ENCODE measurements at places on chromosomes 6 and 20.

DNA sequence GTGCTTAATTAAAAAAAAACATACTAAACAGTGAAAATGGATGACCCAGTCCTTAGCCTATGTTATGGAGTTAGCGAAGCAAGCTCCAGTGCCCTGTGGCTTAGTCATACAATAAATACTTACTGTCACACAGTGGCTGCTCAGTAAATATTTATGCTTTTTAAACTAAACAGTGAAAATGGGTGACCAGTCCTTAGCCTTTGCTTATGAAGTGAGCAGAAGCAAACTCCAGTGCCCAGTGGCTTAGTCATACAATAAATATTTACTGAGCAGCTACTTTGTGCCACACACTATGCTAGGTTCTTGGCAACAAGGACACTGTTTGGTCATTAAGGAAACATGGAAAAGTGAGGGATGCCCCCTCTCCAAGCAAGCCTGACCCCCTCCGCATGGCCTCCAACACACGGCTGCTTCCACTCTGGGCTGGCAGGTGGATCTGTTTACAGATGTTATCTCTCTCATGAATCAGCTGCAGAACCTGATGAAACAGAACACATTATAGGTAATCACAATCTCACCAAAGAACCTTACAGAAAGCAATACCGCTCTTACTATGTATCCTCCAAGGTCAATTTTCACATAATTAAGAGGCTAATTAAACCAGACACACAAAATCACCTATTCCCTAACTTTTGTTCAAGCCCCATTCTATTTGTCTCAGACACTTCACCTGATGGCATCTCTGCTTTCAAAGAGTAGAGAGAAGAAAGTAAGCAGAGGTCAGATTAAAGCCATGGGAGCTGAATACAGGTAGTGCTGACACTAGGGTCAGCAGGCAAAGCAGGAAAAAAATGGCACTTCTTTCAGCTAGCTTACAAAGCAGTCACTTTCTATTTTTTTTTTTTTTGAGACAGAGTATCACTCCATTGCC is 27.3 kb downstream of the CDK5RAP1 start:
- DNase-seq, result no peak

DNA sequence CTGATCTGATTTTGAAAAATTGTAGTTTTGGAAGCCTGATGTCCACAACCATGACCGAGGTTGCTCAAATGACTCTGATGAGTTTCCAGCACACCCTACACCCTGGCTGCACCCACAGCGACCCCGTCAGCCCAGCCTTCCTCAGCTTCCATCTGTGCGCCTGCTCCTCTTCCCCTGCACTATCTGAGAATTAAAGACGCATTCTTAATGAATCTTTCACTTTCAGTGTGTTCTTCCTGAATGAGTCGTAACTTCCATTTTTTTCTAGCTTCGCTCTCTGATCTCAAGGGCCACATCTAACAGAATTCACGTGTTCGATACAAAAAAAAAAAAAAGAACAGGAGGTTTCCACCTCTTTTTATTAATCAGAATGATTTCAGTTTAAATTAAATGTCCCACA is 21.3 kb upstream of the RREB1 start:
- peak; percentile 29 for DNase-seq

- peak; percentile 7 for DNase-seq
These were observed 1.6 kb downstream of the UTRN start for GRCh38 chr6:144286503-144287393.

GRCh38 chr20:62011938-62012534 is 53.6 kb downstream of the TAF4 start:
- no peak for DNase-seq

DNA sequence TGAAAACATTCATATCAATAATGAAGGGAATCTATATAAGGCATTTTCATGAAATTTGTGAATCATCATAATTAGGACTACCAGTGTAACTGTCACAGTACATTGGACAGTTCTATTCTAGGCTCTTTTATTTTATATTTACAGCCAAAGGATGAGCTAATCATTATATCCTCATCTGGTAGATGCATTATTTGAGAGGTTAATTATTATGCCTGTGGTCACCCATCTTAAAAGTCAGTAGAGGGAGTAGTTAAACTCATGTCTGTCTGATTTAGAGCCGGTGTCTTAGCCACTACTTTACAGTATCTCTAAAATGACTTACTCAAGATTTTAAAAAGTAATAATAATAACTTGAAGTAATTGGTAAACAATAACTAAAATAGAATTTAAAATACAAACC is 899.3 kb upstream of the MAP3K7 start:
- no peak for DNase-seq

DNA sequence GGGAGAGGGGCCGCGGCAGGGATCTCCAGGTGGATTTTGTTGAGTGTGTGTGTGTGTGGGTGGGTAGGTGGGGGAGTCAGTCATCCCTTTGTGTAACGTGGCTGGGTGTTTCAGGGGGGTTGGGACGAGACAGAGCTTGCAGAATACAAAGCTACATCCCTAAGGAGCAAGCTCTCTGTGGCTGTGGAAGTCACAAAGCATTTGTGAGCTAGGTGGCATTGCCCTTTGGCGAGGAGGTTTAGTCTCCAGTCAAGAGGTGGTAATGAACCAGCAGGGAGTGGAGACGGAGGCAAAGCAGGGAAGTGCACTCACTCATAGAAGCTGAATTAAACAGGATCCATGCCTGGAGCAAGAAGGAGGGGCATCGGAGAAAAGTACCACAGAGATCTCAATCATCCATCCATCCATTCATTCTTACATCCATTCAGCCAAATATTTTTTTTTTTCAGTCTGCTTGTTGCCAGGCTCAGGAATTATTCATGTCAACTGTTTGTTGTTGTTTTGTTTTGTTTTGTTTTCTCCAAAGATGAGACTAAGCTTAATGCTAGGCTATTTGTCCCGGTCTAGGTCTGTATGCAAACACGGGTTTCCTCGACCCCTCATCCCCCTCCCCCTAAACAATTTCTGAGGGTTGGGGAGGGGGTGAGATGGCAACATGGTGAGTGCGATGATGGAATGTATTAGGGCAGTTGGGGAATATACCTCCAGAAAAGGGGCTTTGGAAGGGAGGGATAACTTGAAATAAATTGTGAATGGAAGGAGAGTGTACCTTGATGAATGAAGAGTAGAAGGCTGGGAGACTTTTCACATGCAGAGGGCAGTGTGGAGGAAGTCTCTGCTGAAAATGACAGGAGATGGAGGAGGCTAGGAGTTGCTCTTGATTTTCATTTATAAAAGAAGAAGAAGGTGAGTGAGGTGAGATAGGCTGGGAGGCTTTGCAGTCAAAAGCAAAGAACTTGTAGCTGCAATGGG is 1.0 kb downstream of the HCRTR2 start:
- no peak for DNase-seq

DNA sequence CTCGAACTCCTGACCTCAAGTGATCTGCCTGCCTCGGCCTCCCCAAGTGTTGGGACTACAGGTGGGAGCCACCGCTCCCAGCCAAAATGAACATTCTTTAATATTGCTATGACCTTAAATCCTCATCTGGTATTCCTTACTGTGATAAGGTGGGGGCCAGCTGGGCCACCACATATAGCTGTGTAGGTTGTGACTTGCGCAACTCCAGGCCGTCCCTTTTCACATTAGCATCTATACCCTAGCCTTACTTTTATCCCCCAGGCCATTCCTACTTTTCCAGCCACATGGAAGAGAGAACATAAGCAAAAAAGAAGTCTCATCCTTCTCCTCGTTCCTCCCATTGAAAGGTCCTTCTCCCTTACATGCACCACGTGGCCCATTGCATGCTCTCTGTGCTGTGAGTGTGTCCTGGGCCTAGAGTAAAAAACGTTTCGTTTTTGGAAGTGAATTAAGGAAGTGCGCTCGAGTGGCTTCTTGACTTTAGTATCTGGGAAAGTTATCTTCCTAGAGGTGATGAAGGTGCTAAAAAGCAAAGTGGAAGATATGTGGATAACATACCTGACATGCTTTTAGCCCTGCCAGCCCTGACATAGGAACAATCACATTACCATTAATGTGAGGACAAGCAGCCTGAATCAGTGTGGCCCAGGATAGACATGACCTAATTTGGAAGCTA is 56.8 kb upstream of the KIF13A start:
- no peak for DNase-seq

GRCh38 chr6:14584450-14584849 is 466.9 kb downstream of the CD83 start:
- no peak for DNase-seq

DNA sequence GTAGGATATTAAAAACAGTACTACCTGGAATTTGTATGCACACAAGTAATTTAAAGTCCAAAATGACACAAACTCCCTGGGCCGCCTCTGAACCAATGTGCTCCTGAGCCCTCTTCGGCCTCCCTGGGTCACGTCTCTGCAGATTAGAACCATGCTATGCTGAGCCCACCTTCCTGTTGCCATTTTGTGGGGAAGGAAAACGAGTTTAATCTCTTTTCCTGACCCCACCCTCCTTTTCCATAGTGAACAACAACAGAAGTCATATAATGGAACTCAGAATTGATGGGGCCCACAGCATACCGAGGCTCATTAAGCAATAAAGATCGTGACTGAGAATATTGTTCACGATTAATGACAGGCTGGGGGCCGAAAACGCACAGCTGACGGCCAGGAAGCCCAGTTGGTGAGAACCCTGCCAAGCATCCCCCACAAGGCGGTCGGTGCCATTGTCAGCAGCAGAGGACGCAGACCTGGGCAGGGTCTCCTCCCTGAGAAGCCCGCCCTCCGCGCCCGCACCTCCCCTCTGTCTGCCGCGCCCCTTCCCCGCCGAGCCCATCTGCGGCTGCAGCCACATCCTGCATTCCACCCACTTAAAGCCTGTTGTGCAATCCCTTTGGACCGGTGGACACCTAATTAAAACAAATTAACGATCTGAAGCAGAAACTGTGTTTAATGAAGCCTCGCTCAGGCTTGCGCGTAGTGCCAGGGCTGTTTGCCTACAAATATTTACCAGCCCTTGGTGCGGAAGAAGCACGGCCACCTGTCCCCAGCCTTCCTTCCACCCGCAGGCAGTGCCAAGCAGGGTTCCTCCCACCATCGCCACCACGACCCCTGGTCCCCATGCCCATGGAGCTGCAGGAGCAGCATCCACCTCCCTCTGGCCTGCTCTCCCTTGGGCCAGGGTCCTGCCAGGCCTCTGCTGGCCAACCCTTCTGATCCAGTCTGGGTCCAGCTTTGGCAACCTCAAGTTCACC is 68.1 kb downstream of the DLL1 start:
- no peak for DNase-seq

DNA sequence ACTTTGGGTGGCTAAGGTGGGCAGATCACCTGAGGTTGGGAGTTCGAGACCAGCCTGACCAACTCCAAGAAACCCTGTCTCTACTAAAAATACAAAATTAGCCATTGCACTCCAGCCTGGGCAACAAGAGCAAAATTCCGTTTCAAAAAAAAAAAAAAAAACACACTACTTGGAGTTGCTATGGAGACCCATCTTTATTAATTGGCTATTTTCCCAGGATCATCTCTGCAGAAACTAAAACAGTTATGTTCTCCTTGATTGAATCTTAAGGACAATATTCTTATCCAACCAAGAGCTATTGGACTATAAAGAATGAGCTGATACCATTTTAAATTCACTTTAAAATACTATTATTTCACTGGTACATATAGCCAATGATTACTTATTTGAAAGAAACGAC is 14.7 kb downstream of the AKIRIN2 start:
- no peak for DNase-seq

GRCh38 chr6:65350530-65350929 is 356.5 kb downstream of the EYS start:
- DNase-seq, result no peak

DNA sequence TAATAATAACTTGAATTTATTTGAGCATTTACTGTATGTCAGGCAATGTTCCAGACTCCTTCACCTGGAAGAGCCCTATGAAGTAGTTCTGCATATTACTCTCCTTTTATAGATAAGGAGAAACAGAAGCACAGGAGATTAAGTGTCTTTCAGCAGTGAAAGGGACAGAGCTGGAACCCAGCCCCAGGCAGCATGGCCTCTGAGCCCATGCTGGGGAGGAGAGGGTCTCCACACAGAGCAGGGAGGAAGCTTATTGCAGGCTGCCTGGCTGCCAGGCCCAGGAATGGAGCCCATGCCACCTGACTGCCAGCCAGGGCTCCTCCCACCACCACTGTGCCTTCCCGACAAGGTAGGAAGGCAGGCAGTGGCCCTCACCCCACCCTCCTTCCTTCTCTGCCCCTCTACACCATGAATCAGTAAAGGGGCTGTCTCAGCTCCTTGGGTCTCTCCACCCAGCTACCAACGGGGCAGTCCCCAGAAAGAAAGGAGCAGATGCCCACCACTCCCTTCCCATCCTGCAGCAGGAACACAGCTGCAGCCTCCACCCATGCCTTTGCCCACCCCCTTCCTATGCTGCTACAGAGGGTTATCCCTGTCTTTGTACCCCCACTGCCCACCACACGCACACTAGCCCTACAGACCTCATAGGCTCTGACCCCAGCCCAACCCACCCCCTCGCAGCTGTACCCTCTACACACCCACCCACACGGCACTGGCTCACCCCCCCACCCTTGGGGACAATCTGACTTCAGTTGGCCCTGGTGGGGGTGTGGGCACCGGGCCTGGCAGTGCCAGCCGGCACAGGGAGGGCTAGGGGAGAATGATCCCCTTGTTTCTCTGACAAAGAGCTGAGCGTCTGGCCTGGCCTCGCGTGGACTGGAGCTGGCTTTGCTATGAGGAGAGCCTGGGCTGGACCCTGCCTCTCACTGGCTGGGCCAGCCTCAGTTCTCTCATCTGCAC is 41.8 kb downstream of the TFEB start:
- DNase-seq, result no peak

DNA sequence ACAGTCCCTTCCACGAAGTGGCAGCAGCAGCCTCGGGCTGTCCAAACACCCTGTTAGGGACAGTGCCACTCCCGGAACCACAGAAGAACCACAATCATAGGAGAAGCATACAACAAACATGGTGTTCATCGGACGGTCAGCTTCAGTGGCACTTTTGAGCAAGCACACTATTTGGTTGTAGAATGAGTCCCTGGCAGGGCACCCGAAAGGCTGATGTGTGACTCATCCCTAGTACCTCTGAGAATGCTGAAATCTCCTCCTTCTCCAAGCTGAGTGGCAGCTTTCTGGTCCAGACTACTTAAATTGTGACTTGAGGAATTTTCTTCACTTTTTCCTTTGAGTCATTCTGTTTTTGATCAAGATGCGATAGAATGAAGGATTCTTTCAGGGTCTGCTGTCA is 282.5 kb downstream of the ESR1 start:
- no peak for DNase-seq

GRCh38 chr20:48278961-48279481 is 493.7 kb upstream of the SULF2 start:
- DNase-seq, result no peak

GRCh38 chr6:137641474-137642077 is 147.4 kb upstream of the OLIG3 start:
- peak; percentile 30 for DNase-seq

GRCh38 chr6:69265090-69265489 is 531.7 kb downstream of the LMBRD1 start:
- DNase-seq, result no peak

All from stimulated activated CD4-positive, alpha-beta T cell treated with anti-CD3 and anti-CD28 coated beads, Interleukin-1b, Interleukin-23, amount 100 ng/mL, for 4 hours (primary cell).